Hippocampal formation (tissue), 2 donors: ENCODE measurements at places on chromosomes 1 and 21.

- no peak for DNase-seq
Measured at GRCh38 chr1:85660541-85660940, 47.7 kb downstream of the ZNHIT6 start.

GRCh38 chr1:235077571-235078479 lies 50.8 kb downstream of the TOMM20 start:
- DNase-seq: no peak

- no peak for DNase-seq
Measured at GRCh38 chr1:162091681-162092524, 22.4 kb downstream of the NOS1AP start.

- DNase-seq: no peak
Measured at GRCh38 chr1:110298991-110299390, 40.2 kb upstream of the RBM15 start.

- DNase-seq: no peak
Measured at GRCh38 chr21:45698493-45699184, 55.1 kb downstream of the PCBP3 start.
